Eye (tissue), 1 donor: ENCODE measurements at places on chromosomes 2 and 18.

GRCh38 chr2:219627103-219628100, at the start of gene SLC4A3:
Gene SLC4A3 (plus strand): TSS chr2:219627630. CDS start chr2:219627993, 363 bp downstream.
- peak; percentile 59 for DNase-seq

GRCh38 chr18:13481820-13482617, 244.3 kb downstream of the FAM210A start:
- no peak for DNase-seq

- DNase-seq, result no peak
Observed at GRCh38 chr2:229856413-229856812, 65.4 kb downstream of the TRIP12 start.

- peak; percentile 78 for DNase-seq
Observed at GRCh38 chr2:200862532-200863000, 1.9 kb downstream of the CLK1 start.

DNA sequence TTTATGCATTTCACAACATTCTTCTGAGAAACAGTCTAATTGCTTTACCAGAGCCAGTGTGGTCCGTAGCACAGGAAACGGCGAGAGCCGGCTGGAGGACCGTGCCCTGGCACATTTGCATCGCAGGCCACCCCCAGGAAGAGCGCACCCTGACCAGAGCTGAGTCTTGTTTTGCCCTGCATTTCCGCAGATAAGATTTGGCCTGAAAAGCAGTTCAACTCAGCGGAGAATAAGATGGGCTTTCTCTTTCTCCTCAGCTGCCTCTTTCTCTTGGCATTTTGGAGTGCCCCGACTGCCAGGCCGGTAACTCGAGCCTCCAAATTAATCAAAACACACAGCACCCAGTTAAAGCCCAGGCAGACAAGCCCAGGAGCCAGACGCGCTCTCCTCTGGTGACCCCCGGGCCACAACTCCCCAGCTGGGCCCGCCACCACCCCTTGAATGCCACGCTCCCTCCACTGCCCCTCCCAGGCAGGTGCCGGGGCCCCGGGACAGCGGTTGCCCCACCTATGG, 464 bp downstream of the COL4A4 start:
- DNase-seq, result peak; percentile 26

GRCh38 chr2:239569401-239570090, 168.7 kb upstream of the HDAC4 start:
- no peak for DNase-seq

DNA sequence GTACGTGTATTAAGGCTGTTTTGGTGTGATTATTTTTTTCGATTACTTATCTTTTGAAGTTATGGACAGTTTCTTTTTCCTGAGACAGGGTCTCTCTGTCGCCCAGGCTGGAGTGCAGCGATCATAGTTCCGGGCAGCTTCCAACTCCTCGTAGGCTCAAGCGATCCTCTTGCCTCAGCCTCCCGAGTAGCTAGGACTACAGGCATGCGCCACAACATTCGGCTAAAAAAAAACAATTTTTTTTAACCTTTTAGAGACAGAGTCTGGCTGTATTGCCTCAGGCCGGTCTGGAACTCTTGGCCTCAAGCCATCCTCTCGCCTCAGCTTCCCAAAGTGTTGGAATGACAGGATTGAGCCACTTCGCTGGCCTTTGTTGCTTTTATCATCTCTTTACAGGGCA, 945 bp downstream of the HAT1 start:
- no peak for DNase-seq

DNA sequence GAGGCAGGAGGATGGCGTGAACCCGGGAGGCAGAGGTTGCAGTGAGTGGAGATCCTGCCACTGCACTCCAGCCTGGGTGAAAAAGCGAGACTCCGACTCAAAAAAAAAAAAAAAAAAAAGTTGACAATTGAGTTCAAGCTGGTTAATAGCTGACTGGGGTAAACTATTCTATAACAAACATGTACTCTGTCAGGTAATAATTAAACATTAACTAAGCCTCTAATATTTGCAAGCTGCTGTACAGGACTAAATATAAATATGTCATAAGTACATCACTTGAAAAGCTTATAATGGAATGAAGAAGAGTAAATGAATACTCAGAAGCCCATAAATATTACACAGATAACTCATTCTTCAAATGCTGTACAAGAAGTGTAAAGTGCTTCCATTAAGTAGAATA, 190.4 kb upstream of the CRIM1 start:
- no peak for DNase-seq

DNA sequence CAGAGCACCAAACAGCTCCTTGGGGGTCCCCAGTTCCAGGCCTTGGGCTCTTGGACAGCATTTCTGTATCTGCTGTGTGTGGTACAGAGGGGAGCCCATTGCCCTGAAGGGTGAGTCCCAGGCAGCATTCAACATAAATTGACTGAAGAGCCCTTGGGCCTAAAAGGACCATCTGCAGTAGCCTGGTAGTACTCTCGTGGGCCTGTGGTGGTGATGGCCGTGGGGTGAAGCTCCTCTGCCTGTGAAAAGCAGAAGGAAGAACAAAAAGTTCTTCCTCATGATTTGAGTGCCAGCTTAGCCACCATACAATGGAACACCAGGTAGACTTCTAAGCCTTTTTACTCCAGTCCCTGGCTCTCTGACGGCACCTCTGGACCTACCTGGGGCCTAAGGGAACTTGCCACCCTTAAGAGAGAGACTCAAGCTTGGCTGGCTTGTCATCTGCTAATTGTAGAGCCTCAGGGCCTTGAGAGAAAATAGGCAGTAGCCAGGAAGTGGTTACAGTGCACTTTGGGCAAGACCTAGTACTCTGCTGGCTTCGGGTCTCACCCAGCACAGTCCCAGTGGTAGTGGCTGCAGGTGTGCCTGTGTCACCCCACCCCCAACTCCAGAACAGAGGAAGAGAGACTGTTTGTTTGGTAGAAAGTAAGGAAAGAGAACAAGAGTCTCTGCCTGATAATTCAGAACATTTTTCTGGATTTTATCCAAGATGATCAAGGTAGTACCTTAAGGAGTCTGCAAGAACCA, 84.6 kb upstream of the CERS6 start:
- no peak for DNase-seq

DNA sequence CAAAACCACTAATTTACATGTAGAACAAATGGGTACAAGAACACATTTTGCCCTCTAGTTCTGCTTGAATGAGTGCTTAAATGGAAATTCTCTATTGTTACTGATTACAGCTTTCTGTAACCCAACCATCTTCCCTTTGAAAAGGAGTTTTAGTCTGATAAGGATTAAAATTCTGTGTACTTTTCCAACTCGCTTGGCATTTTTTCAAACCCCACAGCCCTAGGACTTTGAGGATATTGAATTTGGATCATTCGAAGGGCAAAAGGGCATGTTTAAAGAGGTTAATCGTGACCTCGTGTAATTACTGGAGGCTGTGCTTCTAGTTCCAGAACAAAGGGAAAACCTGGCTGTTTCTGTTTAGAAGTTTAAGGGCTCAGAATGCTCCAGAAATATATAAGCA, 432.3 kb downstream of the PID1 start:
- peak; percentile 28 for DNase-seq

DNA sequence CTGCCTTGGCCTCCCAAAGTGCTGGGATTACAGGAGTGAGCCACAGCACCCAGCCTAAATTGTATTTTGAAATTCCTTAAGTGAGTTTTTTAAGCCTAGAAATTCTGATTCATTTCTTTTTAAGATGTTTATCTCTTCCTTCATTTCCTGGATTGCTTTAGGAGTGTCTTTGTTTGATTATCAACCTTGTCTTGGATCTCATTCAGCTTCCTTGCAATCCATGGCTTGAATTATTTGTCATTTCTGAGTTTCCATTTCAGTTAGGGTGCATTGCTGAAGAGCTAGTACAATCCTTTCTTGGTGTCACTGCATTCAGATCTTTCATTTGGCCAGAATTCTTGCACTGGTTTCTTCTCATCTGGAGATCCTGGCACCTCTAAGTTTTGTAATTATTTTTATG, 606.4 kb upstream of the ZNF804A start:
- no peak for DNase-seq

DNA sequence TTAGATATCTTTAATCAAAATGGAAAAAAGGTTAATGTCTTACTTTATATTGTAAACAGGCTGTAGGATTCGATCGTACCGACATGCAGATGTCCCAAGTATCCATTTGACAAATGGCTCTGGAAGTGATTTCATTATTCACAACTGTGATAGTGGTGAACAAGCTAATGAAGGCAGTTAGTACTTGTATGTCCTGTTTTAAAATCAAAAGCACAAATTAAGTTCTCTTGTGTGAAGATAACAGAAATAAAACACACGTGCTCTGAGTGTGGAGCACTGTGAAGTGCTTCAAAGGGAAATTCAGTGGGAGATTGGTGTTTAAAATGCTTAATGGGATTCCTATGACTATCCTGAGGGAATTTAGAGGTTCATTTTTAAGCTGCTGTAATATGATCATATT, 8.6 kb upstream of the LRP1B start:
- no peak for DNase-seq

DNA sequence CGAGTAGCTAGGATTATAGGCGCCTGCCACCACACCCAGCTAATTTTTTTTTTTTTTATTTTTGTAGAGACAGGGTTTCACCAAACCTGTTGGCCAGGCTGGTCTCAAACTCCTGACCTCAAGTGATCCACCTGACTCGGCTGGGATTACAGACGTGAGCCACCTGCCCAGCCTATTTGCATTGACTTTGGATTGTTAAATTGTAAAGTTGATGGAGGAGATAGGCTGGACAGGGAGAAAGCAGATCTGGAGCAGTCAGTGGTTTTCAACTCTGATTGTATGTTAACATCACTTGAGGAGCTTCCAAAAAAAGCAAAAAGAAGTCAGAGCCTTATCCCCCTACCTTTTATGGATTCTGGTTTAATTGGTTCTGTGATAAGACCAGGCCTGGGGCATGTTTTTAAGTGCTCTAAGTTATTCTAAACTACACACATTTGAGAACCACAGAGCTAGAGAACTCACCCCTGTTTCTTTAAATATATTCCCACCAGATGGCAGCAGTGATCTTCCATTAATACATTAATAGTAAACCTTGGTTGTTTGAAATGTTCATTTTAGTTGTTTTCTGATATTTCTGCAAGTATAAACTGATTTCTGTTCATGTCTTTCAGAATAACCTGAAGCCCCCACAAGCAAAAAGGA, 7.5 kb downstream of the C2orf49 start:
- peak; percentile 77 for DNase-seq

DNA sequence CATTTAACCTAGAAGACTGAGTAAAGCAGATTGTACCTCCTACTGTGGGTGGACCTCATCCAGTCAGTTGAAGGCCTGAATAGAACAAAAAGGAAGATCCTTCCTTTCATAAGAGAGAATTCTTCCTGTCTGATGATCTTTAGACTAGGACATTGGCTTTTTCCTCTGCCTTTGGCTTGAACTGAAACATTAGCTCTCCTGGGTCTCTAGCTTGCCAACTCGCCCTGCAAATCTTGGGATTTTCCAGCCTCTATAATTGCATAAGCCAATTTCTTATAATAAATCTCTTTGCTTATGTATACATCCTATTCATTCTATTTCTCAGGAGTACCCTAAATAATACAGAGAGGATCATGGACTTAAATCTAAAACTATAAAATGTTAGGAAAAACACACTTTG, 6.2 kb upstream of the KDSR start:
- DNase-seq, result no peak

DNA sequence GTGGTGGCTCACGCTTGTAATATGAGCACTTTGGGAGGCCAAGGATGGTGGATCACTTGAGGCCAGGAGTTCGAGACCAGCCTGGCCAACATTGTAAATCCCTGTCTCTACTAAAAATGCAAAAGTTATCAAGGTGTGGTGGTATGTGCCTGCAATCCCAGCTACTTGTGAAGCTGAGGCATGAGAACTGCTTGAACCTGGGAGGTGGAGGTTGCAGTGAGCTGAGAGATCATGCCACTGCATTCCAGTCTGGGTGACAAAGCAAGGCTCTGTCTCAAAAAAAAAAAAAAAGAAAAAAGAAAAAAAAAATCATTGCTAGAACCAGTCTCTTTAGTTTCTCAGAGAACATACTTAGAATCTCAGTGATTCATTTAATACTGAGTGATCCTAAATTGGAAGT, 217.1 kb downstream of the DYM start:
- no peak for DNase-seq

- no peak for DNase-seq
Observed at GRCh38 chr2:43370146-43370545, 143.7 kb upstream of the ZFP36L2 start.

DNA sequence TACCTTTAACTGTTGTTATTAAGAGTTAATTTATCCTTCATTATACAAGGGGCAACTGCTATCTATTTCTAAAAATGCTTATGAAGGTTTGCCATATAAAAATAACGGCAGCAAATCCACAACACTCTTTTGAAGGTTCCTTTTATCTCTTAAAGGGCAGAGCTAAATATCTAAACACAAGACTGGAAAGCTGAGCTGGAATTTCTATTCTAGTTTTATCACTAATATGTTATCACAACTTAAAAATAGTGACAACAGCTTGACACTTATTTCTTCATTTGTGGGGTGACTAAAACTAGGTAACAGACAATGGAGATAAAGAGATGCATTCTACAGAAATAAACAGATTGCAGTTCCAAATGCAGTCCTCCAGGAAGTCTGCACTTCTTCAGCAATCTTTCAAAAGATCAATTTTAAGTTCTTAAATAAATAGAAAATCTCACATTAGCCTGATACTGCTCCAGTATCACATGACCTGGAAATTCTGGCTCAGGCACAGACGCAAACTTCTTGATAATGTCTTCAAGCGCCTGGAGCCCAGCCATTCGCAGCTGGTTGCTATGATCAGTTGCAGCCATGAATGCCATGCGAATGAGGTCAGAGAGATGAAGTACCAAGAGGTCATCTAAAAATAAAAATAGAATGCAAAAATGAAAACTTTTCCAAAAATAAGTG, 54.0 kb upstream of the STRN start:
- DNase-seq, result peak; percentile 68

DNA sequence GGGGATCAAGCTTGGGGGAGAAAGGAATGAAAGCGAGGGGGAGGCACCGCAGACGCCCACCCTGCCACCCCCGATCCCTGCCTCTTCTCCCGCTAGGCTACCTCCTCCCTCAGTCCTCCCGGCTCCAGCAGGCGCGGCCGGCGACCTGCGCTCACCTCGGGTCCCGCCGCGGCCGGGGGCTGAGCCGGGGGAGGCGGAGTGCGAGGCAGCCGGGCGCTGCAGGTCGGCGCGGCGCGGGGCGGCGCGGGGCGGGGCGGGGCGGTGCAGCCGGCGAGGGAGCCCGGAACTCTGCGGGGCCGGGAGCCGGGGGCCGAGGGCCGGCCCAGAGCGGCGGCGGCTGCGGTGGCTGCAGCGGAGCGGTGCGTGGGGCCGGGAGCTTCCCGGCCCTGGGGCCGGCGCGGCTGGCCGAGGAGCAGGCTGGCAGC, 477 bp downstream of the ACVR1 start:
- DNase-seq, result no peak

DNA sequence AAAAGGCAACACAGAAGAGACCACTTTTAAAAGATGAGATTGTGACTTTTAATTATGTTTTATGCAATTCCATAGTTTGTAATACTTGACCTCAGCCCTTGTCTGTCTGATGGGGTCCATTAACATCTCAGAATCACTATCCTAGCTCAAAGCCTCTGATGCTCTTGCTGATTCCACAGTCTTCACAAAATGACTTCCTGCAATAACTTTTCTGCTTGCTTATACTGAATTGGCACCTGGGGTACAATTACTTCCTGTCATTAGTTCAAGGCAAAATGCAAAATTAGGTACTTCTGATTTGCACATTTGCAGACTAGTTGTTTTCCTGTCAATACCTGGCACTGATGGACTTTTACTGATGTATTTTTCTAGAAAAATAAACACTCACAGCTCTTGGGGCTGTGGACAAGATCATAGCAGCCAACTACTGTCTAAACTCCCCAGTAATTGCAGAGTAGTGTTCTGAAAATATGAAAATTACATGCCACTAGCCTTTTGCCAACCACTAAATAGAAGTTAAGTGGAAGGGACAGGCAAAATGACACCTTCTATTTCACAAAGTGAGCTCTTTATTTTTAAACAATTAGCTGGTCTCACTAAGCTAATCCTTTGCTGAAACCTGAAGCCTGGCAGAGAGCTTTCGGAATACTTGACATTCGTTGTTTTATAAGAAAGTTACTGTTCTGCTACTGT, 129.1 kb downstream of the PIEZO2 start:
- no peak for DNase-seq
